ENCODE measurements at places on chromosomes 3 and 15.

- peak; percentile 53 for DNase-seq
These were observed 245.6 kb upstream of the GOLIM4 start for GRCh38 chr3:168341192-168341815.

- DNase-seq = no peak
These were observed 490.1 kb upstream of the ATP11B start for GRCh38 chr3:182303169-182303568.

- DNase-seq = no peak
These were observed 118.1 kb downstream of the CLSTN2 start for GRCh38 chr3:140052771-140053702.

DNA sequence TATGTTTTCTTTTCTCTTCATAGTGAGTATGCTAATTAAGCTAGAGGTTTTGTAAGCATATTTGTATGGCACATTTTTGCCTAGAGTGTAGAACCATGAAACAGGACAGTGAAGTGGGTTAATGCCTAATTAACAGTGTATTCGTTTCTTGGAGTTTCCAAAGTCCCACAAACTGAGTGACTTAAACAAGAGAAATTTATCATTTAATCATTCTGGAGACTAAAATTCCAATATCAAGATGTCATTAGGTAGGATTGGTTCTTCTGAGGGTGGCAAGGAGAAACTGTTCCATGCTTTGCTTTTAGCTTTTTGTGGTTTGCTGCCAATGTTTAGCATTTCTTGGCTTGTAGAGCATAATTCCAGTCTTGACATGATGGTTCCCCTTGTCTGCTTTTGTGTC lies 734.2 kb downstream of the NAALADL2 start:
- DNase-seq = no peak

GRCh38 chr3:71754610-71755253 lies 1.1 kb downstream of the GPR27 start:
- peak; percentile 1 for DNase-seq

Measured in cardiac fibroblast (primary cell).